ENCODE measurements at places on chromosomes 2 and 18.

- no peak for DNase-seq
Measured at GRCh38 chr2:225137971-225138370, 95.7 kb upstream of the DOCK10 start.

GRCh38 chr2:224528171-224528570 is 57.0 kb downstream of the CUL3 start:
- DNase-seq = no peak

DNA sequence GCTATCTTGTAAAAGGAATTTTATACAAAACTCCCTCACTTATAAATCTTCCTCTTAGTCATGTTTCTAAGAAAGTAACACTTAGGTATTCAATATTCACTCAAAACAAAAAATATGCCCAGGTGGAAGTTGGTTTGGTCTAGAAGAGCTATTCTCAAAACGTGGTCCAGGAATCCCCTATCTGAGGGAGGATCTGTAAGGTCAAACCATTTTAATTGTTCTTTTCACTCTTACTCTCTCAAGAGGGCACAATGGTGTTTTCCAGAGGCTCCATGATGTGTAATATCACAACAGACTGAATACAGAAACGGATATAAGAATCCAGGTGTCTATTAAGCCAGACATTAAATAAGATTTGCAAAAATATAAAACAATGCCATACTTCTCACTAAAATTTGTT is 9.9 kb downstream of the MOB1A start:
- DNase-seq = no peak

DNA sequence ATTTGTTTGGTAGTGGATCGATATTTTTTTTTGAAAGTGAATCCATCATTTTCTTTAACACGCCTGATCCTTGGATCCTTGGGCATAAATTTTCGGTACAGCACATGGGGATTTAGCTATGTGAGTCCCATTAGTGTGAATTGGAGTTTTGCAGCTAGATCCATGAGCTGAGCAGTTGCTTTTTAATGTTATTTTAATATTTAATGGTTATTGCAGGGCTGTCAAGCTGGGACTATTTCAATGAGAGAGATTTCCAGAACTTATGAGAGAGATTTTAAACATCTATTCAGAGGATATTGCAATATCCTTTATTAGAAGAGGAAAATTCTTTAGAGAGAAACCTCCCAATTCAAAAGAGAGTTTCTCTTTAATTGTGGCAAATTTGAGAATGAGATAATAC is 35.6 kb upstream of the TCF4 start:
- DNase-seq = no peak

- no peak for DNase-seq
Measured at GRCh38 chr2:132597166-132597565, 72.8 kb downstream of the LYPD1 start.

GRCh38 chr2:24169023-24169422 is 5.8 kb upstream of the FAM228A start:
- DNase-seq = no peak

GRCh38 chr2:67616749-67617148 is 219.6 kb downstream of the ETAA1 start:
- no peak for DNase-seq

DNA sequence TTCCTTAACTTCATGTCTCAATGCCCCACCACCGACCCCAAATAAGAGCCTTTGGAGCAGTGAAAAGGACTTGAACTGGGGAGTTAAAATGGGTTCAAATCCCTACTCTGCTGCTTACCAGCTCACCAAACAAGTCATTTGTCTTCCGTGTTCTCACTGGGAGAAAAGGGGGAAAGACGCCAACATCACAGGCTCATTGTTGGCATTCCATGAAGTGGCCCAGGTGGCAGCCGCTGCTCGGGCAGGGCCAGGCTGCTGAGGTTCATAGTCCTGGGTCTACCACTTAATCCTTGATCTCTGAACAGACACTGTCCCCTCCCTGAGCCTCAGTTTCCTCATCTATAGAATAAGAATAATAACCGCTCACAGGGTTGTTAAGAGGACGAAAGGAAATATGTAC is 103.0 kb downstream of the APOB start:
- no peak for DNase-seq

DNA sequence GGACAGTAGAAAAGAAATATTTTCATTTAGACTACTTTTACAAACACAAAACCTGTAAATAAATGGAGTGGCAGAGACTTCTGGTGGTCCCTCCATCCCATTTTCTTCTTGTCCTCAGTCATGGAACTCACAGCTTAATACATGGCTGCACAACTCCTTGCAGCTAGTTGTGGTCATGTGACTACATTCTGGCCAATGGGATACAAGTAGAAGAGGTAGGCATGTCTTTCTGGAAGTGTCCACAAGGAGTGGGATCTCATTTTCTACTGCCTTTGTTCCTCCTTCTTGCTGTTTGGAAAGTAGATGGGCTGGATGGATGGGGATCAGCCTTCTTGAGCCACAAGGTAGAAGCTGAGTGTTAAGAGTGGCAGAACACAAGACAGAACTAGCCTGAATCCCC is 555.8 kb downstream of the SATB2 start:
- no peak for DNase-seq

DNA sequence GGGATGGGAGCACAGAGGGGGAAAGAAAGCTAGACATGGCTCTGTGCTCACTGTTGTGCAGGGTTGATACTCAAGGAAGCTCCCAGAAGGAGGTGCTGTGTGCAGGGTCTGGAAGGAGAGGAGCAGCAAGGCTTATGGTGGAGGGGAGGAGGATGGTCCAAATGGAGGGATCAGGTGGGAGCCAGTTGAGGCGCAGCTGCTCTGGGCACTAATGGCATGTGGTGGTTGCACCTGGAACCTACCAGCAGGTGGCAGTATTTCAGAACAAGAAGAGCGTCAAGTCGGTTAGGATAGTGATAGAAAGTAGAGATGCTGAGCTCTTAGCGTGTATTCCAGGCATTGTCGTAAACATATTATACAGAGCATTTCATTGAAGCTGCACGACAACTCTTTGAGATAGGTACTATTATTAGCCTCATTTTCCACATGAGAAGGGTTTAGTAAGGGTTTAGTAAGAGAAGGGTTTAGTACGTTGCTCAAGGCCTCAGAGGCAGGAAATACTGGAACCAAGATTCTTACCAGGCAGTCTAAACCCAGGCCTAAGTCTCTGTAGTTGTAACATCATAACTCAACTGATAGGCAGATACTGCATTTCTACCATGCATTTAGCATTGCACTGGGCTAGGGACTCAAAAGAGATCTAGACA is 223.7 kb downstream of the CYP26B1 start:
- DNase-seq = peak; percentile 37

DNA sequence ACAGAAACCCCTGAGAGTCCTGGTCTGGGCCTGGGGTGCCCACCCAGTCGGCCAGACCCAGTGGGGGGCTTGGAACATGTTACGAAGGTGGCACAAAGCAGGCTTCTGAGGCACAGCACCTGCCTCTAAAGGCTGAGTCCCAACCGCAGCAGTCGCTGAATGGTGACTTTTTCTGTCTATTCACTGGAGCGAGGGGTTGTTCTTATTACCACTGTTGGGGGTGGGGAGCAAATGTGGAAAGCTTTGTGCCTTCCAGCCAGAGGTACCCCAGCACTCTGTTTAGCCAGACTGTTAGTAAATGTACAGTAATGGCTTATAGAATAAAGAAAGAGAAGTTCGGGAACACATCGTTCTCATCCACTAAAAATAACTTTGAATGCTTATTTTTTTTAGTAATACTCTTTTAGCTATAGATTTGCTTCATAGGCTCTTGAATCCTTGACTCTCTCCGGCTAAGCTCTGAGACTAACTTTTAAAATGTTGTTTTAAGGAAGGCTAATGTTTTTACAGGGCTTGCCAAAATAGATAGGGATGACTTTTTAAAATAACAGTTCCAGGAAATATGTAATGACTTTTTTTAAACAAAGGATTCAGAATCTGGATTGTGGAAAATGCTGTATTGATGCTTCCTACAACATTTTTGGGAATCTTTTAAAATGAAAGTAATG is 23.4 kb upstream of the PTPN2 start:
- no peak for DNase-seq

DNA sequence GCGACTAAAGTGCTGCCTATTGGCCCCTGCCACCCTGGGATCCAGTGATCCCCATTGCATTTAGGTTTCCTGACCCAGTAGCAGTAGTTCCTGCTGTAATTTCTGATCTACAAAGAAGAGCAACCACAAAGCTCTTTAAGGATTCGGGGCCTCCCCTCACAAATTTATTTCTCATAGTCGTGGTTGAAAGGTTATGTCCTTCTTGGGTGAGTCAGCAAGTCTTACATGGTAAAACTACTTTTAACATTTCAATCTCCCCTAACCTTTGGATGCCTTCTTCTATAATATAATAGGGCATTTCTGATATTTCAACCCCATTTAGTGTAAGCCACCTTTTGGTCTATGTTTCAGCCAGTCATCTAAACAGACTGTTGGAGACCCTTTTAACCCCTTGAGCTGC is 14.9 kb downstream of the PIKFYVE start:
- DNase-seq = no peak

GRCh38 chr2:59920307-59920706 is 633.1 kb downstream of the BCL11A start:
- DNase-seq = no peak

GRCh38 chr2:226308323-226308680 is 491.3 kb downstream of the IRS1 start:
- DNase-seq = no peak

- no peak for DNase-seq
Measured at GRCh38 chr2:171578127-171578803, 56.0 kb downstream of the CYBRD1 start.

GRCh38 chr18:32771169-32771751 is 1.6 kb downstream of the KLHL14 start:
- no peak for DNase-seq

Measured in activated gamma-delta T cell treated with Interleukin-2 at 50 U/mL for 16 hours (primary cell).